Suppressor macrophage (primary cell): ENCODE measurements at places on chromosomes 1 and 21.

DNA sequence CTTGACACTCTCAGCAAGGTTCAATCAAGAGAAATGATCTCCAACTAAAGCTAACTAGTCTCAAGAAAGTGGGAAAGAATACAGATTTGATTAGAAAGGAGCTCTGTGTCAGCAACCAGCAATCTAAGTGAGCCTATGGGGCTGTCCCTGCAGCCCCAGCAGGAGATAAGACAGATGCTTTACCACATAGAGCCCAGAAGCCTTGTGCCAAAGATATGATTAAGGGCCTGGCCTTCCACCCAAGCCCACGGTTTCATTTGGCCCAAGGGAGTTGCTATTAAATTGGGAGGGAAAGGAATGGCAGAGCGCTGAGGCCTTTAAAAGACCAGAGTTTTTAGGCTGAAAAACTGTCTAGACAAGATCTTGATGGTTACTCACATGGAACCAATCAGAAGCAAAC is 74.8 kb downstream of the HLCS start:
- DNase-seq: no peak

DNA sequence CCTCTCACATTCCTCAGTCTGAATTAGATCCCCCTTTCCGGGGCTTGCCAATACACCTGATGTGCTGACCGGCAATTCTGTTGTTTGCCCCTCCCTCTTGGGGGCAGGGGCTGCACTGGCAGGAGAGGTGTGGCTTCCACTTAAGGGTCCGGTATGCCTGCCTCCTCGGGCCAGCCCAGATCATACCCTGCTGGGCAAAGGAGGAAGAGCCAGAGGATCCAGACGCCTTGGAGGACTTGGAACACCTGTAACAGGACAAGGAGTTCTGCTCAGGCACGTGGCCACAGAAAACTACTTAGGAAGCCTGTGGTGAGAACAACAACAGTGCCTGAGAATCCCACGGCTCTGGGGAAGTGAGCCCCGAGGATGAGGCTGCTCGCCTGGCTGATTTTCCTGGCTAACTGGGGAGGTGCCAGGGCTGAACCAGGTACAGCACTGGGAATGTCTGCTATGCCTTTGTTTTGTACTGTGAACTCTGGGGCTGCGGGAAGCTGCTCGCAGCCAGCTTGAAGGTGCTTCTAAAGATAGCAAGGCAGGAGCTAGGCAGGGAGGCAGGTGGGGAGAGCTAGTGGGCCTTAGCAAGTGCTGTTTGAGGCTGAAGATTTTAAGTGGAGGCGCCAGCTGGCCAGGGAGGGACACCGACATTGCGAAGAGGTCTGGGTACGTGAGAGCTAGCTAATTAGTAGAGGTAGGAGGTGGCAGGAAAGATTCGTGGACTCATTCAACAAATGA is at the start of gene SMPDL3B:
TSS of gene SMPDL3B (plus strand) at position 183 of the 732 bp plus-strand sequence. CDS start at position 367, 184 bp downstream.
- no peak for DNase-seq

GRCh38 chr21:37503848-37504467 is 137.4 kb downstream of the DYRK1A start:
- DNase-seq: peak; percentile 14

- peak; percentile 72 for DNase-seq
Observed at GRCh38 chr1:235938709-235939479, 72.2 kb upstream of the LYST start.

- DNase-seq: no peak
Observed at GRCh38 chr1:9449976-9450696, 89.1 kb upstream of the SLC25A33 start.

- no peak for DNase-seq
Observed at GRCh38 chr1:212317916-212318315, 32.7 kb downstream of the PPP2R5A start.

GRCh38 chr1:19708567-19709110 is 44.0 kb downstream of the HTR6 start:
- DNase-seq: no peak

- no peak for DNase-seq
Observed at GRCh38 chr1:16218674-16219071, 6.2 kb upstream of the ARHGEF19 start.

GRCh38 chr21:27201197-27201596 is 234.3 kb upstream of the ADAMTS5 start:
- DNase-seq: no peak

- DNase-seq: no peak
Observed at GRCh38 chr1:202113690-202114300, 8.9 kb upstream of the GPR37L1 start.

DNA sequence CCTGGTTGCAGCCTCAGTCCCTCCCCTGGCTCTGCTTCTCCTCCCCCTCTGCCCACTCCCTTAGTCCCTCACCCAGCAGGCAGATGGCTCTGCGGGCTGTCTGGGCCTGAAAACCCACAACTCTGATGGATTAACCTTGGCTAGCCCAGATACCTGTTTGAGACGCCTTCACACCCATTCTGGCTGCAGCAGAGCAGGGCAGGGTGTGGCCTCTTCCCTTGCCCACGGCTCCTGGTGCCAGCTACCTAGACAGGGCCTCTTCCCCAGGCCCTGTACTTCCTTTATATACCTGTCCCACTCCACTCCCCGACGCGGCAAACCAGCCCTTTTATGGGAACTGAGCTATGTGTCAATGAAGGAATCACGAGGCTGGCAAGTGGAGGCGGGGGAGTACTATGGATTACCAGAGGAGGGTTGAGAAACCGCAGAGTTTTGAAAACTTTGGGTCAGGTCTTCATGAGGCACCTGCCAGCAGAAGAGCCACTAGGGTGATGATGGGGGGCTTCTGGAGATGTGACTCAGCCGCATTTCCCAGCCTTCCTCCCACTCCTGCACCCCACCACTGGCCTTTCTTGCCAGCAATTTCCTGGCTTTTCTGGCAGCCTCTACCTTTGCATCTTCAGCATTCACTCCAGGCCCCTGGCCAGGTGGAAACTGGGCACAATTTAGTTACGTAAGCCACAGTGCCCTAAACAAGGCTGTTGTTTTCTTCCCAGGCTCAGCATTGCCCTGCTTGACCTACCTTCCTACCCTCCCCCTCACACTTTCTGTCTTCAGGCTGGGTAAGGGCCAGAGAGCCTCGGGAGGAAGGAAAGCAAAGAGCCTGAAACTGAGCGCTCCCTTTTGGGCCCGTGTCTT is at the start of gene CHI3L1:
TSS of gene CHI3L1 (minus strand) at position 259 of the 858 bp plus-strand sequence. CDS start at position 178, 81 bp downstream.
- DNase-seq: peak; percentile 93

DNA sequence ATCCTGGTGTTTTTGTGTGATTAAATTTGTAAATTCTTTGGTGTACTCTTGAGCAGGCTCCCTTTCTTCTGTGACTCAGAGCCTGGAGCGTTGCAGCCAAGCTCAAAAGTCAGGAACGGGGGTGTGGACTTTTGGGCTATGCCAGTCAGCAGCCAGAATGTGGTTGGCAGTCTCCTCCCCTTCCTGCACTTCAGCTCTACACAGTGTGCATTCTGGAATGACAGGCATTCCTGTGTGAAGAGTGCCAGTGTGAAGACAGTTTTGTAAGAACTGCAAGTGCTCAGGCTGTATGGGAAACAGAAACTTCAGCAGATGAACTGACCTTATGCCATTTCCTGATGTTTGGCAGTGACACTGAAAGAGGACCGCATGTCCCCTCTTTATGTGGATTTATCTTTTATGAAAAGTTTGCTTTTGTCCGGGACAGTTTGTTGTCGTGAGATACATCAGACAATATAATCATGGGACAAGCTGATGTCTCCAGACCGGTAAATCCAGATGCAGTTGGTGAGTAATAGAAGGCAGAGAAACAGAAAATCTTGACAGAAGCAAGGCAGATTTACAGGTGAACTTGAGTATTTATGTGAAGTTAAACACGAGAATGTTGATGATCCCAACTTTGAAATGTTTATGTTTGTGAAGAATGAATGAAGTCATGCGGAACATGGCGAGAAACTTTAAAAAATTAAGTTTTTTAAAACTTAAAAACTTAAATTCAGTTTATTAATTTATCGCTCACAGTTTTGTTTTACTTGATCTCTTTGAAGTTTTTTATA is 67.7 kb upstream of the RCC1 start:
- peak; percentile 93 for DNase-seq

DNA sequence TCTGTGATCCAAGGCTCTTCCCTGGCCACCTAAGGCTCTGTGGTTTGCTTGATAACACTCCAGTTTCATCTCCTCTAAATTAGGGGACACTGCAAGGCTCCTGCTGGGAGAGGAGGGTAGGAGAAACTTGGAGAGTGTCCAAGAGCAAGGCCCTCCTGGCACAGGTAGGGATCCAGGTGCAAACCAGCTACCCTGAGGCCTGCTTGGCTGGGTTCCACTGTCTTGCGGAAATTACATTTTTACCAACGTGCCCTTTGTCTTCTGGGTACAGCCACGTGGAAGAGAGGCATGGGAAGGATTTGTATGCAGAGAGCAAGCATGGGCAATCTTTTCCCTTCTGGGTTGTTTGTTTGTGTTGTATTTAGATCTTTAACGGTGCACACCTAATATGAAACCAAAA is 132.5 kb downstream of the PRDM2 start:
- no peak for DNase-seq

DNA sequence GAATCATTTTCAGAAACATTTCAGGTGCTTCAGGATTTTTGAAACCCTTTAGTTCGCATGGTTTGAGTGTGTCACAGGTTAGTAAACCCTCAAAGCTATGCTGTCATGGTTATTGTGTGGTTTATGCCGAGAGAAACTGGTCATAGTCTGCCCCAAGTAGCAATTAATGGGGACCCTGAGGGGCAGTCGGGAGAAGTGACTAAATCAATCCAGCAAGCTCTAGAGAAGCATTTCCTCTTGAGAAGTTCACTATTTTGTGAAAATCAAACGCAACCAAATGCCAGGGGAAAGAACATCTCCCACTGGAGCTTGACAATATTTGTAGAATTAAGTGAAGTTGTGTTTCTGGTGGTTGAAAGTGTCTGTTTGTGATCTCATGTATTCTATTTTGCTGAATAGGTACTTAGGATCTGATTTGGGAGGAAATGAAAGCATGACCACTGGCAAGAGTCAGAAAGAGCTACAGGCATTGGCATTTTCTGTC is 63.0 kb upstream of the BACH1 start:
- peak; percentile 61 for DNase-seq

DNA sequence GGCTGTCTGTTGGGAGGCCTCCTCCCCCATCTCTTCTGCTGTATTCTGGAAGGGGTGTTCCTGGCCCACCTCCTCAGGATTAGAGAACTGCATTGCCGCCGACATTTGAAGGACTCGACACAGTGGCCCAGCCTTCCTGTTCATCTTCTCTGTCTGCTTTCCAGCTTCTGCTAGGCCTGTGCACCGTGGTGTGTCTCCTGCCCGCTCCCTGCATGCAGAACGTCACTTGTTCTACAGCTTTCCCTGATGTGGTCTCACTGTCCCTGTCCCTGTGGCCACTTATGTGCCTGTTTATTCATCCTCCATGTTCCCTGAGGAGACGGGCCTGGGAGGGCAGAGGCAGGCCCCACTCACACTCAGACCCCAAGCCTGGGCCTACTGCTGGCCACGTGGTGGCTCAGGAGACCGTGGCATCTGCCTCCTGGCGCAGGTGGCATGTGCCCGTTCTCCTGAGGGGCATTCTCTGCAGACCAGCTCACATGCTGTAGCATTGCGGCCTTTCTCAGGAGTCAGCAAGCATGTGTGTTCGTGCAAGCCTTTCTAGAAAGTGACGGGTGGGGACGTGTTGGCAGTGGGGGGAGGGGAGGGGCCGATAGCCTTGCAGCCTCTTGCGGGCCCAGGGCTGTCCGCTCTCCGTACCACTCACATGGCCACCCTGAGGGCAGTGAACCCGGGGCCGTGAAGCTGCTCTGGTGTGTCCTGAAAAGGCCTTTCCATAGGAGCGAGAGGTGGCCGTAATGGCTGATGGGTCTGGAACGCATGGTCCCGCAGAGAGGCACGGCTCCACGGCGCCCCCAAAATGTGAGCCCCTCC is 35.9 kb downstream of the POFUT2 start:
- DNase-seq: no peak

GRCh38 chr1:168535536-168535935 is 8.3 kb downstream of the XCL2 start:
- no peak for DNase-seq

- peak; percentile 20 for DNase-seq
Observed at GRCh38 chr1:83882906-83883305, 116.0 kb downstream of the TTLL7 start.

GRCh38 chr1:16076031-16076864 is 2.8 kb upstream of the FAM131C start:
- DNase-seq: no peak

- peak; percentile 13 for DNase-seq
Observed at GRCh38 chr1:246295968-246296367, 211.1 kb downstream of the SMYD3 start.

GRCh38 chr21:13937236-13937635 is 273.5 kb downstream of the LIPI start:
- DNase-seq: no peak
